Smooth muscle cell of the brain vasculature (primary cell): ENCODE measurements at places on chromosomes 5 and 9.

DNA sequence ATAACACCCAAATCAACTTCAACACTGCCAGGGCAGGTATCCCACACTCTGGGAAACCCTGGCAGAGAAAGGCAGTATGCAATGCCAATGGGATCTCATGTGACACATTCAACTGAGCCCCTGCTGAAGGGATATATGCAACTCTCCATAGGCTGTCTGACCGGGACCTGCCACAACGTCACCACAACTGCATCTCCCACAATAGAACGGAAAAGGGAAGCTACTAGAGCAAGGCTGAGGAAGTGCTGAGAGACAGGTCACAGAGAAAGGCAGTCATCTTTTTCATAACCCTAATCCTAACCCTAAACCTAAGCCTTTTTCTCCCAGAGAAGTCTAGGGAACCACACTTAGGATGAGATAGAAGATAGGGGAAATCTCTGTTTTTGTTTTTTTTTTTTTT, 345.9 kb upstream of the CD180 start:
- no peak for DNase-seq

GRCh38 chr5:2740051-2740875, 11.2 kb downstream of the IRX2 start:
- DNase-seq: no peak

DNA sequence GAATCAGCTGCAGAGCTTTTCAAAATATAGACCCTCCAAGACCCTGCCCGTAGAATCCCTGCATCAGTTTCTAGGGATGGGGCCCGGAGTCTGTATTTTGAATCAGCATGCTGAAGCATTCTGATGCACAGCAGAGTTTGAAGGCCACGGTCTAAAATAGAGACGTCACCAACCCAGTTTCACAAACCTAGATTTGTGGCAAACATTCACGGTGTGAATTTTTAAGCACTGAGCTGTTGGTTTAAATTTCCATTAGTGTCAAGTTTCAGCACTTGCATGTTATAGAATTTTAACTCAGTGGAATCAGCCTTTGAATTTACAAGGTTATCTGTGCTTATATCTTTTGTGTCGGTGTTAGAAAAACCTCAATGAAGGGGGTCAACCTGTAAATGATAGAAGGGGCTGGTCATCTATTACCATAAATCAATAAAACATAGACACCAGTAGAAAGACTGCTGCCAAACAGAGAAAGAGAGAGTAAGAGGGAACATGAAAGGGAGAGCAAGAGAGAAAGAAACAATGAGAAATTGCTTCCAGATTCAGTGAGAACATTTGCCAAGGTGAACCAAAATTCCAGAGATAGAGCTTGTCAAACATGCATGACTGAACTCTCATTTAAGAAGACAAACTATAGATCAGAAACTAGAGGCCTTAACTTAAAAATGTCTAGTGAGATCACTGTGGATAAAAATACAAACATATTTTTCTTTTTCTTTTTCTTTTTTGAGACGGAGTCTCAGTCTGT, 414.9 kb downstream of the ZSWIM6 start:
- no peak for DNase-seq

GRCh38 chr5:135046661-135047346, 12.8 kb upstream of the PITX1 start:
- DNase-seq: no peak

GRCh38 chr5:76483433-76483832, 80.3 kb downstream of the IQGAP2 start:
- DNase-seq: no peak

GRCh38 chr5:43409809-43410271, 2.4 kb downstream of the CCL28 start:
- no peak for DNase-seq

GRCh38 chr5:98927989-98928872, 576 bp downstream of the CHD1 start:
- peak; percentile 15 for DNase-seq

- no peak for DNase-seq
These were observed 661.8 kb upstream of the RGMB start for GRCh38 chr5:98111686-98112085.

DNA sequence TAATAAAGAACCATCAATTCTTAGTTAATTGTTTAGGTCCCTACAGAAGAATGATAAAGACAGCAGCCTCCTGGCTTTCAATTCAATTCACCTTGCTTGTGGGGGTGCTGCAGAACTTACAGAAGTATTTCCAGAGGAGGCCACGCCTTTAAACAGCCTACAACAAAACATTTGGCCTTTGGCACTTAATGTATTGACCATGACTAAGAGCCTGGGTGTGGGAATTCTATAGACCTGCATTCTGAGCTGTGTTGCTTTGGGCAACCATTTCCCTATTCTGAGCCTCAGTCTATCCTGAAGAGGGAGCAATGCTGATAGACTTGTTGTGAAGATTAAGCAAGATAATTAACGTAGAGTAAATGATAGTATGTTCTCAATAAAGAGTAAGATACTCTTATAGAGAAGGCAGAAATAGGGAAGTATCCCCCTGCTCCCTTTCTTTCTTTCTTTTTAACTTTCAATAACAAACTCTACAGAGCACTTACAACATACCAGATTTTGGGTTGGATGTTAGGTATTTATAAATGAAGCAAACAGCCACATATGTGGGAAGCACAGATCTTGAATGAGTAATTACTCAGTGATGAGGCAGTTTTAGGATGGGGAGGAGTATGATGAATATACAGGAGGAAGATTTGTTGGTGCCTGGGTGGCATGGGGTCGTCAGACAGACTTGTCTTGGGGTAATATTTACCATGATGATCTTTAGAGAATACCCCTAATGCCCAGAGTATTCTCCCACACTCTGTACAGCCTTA, 28.4 kb downstream of the PAPPA start:
- DNase-seq: no peak

GRCh38 chr9:37650299-37650872, 368 bp upstream of the FRMPD1 start:
- no peak for DNase-seq

GRCh38 chr9:100426189-100426529, 784 bp upstream of the MSANTD3 start:
- no peak for DNase-seq

GRCh38 chr9:132141344-132141947, 20.4 kb upstream of the NTNG2 start:
- no peak for DNase-seq

- DNase-seq: no peak
These were observed 291.2 kb downstream of the IRX1 start for GRCh38 chr5:3886524-3887451.

GRCh38 chr5:154818471-154819116, 31.8 kb downstream of the FAXDC2 start:
- no peak for DNase-seq

- no peak for DNase-seq
These were observed 63.1 kb upstream of the CXCL14 start for GRCh38 chr5:135641734-135642487.

DNA sequence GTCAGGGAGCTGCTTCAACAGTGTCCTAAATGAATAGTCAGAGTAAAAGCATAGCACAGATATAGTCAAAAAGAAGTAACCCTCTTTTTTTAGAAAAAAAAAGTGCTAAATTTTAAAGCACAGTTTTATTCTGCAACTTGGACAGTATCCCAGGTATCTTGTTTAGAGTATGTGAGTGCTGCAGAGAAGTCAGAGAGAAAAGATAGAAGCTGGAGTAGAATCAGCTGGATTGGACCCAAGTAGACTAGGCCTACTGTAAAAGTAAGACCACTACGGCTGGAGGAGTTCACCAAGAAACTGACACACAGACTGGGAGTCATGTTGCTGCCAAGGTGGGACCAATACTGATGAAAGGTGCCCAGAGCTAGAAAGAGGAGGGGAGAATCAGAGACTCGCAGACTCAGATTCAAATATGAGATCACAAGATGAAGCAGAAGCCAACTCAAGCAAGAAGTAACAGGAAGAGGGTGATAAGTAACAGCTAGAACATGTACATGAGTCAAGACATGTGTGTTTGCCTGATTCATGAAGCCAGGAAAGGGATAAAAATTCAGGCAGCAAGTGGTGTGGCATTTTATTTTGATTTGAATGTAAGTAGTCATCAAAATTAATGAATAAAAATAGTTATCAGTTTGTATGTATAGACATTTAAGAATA, 25.6 kb upstream of the TUSC1 start:
- no peak for DNase-seq

GRCh38 chr9:68895741-68896478, 118.0 kb downstream of the PRKACG start:
- no peak for DNase-seq

GRCh38 chr9:16138561-16139491, 586.0 kb downstream of the CCDC171 start:
- DNase-seq: peak; percentile 82

- no peak for DNase-seq
These were observed 214.1 kb upstream of the IER5L start for GRCh38 chr9:129392093-129392541.

DNA sequence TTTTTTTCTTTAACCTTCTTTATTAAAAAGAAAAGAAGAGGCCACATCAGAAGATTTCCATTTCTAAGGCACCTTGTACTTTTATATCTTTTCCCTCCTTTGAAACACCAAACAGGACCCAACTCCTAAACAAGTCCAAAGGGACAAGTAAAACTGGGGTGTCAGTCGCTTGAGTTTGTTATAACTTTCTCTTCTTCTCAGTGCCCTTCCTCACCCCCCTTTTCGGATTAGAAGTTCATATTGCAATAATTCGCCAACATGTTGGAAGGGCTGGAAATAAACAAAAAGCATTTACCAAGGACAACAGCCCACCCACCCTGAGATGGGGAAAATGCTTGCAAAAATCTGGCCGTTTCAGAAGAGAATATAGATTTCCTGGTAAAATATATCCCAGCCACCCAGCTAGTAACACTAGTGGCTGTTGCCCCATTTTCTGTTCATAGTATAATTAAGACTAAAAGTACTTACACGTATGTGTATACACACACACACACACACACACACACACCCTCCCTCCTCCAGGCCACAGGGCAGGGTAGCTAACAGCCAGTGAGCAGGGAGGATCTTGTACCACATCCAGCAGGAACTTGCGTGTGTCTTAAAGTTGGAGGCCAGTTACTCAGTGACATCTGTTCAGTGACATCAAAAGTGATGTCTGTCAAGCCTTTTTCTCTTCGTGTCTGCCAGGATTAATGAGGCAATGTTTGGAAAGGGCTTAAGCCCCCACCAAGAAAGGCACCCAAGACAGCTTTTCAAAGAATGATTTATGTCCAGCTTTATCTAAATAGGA, 149.1 kb upstream of the KLF4 start:
- no peak for DNase-seq

DNA sequence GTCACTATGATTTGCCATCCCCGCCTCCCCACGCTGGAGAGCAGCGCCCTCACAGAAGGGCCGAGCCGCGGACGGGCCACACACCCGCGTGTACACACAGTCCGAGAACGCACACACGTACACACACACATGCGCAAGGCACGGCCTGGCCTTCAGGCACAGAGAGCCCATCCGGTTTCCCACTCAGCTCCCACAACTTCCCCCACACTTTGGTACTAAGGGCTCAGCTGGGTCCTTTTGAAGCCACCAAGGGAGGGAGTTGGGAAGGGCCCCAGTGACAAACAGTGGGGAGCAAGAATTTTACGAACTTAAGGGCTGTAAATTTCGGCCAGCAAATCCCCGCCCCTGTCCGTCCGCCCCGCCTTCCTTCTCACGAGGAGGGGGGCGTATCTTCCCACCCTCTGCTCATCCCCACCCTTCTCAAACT, 133.3 kb upstream of the HAND1 start:
- no peak for DNase-seq

GRCh38 chr9:88773627-88774244, 217.5 kb upstream of the S1PR3 start:
- DNase-seq: no peak

- DNase-seq: no peak
These were observed 183.9 kb downstream of the SLIT3 start for GRCh38 chr5:169116961-169117461.

GRCh38 chr5:181205761-181206649, 1.0 kb upstream of the TRIM7 start:
- no peak for DNase-seq

- no peak for DNase-seq
These were observed 21.7 kb upstream of the FAT2 start for GRCh38 chr5:151612689-151613427.

DNA sequence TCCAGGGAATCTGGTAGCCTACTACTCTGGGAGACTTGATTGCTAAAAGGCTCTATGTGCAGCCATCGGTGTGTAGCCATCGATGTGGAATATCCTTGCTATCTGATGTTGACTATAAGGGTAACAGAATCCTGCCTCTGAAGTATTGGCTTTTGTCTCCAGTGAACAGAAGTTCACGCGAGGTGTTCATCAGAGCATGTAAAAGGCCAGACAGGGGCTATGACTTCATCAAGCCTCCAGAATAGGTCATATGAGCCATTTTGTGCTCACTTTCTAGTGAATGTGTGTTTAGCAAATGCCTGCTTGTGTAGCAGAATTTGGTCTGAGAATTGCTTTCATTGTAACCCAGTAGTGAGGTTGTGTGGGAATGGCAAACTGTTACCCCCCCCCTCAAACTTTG, 66.8 kb upstream of the RAD23B start:
- DNase-seq: no peak

DNA sequence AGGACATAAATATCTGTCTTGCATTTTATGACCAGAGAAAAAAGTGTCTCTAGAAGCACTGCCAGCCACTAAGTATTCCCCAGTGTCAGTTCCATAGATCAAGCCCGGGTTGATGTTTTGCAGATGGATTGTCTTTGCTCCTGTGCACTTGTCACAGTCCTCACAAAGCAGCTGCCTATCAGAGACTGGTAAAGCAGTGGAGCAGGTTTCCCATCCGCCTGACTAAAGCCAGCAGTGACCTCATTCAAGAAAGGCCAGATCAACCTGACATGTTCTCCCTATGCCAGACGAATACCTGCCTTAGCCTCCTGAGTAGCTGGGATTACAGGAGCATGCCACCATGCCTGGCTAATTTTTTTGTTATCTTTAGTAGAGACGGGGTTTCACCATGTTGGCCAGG, 26.8 kb upstream of the GARNL3 start:
- no peak for DNase-seq

DNA sequence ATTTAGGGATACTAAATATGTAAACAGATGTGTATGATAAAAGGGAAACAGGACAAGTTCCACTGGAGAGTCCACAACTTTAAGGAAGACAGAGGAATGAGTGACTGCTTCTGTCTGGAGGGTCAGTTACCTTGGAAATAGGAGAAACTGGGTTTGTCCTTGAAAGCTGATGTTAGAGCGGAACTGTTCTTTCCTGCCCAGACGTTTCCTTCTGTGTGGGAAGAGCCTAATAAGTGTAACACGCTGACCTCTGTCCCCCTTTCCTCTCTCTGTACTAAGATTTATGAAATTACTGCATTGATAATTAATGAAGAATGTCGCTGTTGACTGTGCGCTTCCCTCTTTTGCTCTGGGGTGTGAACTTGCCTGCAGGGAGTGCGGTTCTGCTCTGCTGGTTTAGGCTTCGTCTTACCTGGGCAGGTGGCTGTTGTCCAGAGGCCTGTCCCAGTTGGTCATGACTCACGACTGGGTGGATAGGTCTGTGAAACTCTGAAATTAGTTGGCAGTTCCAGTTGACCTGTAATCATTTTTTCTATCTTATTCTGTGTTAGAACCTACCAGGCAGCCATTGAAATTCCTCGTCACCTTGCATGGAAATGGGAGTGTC, 126.8 kb downstream of the MTRR start:
- no peak for DNase-seq
